ENCODE measurements at places on chromosomes 16 and 17.

DNA sequence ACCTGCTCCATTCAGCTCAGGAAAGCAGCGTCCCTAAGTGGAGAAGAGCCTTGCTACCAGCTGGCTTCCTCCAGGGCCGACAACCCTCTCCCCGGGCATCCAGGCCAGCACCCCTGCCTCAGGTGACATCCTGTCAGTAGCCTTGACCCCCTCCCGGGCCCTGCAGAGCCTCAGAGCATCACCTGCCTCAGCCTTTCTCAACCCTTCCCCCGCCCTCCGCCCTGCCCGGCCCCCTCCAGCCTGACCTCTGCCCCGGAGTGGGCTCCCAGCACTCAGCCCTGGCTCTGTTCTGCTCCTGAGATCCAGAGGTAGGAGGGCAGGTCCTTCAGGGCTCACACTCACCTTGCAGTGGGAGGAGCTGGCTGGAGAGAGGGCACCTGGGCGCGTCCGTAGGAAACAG lies 73.8 kb upstream of the METRNL start:
- no peak for DNase-seq

DNA sequence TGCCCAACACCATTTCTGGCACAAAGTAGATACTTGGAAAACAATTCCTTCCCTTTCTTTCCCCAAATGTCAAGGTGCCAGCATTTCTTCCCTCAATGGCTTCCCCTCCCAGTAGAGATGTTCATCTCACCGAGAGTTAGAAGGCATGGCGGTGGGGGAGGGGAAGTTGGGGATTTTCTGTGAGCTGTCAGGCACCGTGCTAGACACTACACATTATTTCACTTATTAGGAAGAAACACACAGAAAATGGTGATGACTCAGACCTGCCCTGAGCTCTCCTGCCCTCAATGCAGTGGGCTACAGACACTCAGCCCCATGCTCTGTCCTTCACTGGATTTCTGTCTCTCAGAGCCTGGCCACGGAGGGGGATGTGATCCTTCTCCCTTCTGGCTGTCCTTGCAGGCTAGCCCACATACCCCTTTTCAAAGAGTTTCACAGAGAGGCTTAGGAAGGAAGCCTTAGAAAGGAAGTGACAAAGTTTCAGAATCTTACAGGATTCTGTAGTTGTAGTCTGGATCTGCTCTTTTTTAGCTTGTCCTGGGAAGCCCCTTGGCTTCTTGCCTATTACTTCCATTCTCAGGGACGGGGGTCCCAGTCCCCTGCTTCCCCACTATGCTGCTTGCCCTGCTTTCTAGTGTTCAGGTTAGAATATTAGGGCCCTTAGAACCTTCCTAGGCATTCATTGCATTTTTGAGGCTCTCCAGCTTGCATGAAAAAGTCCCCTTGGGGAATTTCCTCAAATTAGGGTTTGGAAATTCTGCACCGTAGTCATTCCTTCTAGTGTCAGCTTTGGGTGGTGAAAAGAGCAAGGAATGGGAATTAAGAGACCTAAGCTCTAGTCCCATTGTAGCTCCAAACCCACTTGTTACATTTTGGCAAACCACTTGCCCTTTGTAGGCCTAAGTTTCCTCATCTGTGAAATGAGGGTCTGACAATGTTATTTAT lies 12.2 kb upstream of the CCL5 start:
- DNase-seq, result peak; percentile 95

DNA sequence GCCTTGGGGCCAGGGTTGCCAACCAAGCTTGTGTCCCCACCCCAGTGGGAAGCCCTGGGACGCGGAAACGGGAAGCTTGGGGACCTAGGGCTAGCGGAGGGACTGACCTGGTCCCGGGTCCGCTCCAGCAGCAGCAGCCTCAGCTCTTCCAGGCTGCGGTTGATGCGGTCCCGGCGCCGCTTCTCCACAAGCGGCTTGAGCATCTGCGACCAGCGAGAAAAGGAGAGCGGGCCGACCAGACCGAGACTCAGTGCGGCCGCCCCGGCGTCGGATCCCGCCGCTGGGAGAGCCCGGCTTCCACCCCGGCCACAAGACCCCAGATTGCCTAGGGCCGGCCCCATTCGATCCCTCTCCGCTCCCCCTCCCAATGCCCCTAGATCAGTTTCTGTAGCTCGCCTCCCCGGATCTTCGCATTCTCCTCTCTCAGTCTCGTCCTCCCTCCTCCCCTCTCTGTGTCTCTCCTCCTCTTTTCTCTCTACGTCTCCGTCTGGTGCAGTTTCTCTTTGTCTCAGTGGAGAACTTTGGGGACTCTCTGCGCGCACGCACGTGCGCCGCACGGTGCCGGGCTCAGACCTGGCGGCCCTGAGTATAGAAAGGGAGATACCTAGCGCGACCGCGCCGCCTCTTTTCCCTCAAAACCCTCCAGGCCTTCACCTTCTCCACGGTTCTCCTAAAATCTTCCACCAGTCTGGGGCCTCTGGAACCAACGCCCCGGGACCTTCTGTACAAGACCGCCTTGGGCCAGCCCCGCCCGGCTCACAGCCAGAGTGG lies 797 bp downstream of the HES7 start:
- DNase-seq, result no peak

DNA sequence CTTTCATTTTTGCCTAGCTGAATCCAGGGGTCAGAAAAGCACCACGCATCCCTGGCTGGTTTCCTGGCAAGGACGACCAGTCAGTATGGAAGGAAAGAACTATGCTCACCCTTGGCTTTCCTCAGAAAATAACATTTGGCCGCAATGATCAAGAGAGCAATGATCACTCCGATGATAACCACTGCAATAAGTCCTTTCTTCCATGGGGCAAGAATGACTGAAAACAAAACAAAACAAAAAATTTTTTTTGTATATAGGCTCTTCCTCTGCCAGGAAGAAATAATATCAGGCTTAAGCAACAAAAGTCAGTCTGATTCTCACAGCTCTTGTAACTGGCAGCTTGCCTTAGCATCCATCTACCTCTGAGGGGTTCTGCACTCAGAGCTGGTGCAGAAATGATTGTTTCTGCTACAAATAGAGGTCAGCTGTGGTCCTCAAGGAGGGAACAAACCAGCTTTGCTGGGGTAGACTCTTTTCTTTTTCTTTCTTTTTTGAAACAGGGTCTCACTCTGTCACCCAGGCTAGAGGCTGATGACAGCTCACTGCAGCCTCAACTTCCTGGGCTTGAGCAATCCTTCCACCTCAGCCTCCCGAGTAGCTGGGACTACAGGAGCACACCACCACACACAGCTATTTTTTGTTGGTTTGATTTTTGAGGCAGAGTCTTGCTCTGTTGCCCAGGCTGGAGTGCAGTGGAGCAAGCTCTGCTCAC lies 35.7 kb downstream of the PECAM1 start:
- no peak for DNase-seq

DNA sequence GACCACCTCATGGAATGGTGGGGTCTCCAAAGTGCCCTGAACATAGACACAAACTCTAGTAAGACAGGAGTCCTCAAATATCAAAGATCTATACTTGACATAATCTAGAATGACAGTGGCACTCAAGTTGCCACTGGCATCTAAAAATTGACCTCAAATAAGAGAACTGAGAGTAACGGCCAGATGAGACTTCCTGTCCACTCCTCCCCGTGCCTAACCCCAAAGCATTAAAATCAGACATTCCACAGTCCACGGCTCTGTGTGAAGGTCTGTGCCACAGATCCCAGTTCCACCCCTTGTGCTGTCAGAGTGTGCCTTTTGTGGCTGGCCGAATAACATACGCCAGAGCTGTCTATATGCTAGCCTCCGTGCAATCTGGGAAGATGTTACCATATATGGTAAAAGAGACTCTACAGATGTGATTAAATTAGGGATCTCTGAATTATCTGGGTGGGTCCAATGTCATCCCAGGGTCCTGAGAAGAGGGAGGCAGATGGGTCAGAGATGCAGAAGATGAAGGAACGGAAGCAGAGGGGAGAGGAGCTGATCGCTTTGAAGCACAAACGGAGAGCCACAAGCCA lies 21.0 kb upstream of the EVPL start:
- no peak for DNase-seq

DNA sequence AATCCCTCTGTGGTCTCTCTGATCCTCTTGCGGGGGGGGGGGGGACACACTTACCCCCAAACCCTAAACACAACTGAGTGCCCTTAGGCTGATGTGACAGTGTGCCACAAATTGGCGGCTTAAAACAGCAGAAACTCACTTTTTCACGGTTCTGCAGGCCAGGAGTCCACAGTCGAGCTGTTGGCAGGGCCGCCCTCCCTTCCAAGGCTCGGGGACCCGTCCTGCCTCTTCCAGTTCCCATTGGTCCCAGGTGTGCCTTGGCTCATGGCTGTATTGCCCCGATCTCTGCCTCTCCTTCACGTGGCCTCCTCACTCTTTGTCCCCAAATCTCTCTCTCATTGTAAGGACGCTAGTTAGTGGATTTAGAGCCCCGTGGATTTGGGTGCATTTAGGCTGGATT lies 199.9 kb upstream of the CIBAR2 start:
- no peak for DNase-seq

- peak; percentile 40 for DNase-seq
Observed at GRCh38 chr17:1087381-1088241, 90.7 kb downstream of the TIMM22 start.

GRCh38 chr17:39018267-39019134 lies 51.3 kb upstream of the FBXO47 start:
- peak; percentile 65 for DNase-seq

DNA sequence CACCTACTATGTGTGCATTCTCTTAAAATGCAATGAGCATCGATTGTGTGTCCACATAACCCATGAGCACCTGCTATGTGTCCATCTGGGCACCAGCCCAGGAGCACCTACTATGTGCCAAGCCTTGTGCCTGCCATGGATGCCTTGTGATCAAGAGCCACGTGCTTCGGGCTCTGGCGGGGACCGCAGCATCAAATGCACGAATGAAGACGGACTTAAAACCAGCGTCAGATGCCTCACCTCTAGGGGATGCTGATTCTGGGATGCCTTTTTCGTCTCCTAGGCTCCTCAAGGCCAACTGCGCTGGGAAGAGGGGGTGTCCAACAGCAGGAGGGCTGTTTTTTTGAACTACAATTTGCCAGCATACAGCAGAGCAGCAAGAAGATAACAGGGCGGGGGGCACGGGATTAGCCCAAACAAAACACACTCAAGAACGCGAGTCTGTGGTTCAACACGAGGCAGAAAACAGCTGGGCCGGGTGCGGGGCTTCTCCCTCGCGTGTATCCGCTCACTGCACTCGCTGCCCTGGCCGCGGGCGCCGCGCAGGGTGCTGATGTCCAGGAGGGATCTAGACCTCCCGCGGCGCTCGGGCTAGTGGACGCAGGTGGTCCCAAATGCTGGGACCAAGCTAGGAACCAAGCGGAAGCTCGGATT lies 1.2 kb upstream of the GLIS2 start:
- no peak for DNase-seq

GRCh38 chr17:44170499-44171201 lies at the start of gene ASB16:
TSS of gene ASB16 (plus strand) at chr17:44170704. CDS start at chr17:44170790, 86 bp downstream.
- no peak for DNase-seq

DNA sequence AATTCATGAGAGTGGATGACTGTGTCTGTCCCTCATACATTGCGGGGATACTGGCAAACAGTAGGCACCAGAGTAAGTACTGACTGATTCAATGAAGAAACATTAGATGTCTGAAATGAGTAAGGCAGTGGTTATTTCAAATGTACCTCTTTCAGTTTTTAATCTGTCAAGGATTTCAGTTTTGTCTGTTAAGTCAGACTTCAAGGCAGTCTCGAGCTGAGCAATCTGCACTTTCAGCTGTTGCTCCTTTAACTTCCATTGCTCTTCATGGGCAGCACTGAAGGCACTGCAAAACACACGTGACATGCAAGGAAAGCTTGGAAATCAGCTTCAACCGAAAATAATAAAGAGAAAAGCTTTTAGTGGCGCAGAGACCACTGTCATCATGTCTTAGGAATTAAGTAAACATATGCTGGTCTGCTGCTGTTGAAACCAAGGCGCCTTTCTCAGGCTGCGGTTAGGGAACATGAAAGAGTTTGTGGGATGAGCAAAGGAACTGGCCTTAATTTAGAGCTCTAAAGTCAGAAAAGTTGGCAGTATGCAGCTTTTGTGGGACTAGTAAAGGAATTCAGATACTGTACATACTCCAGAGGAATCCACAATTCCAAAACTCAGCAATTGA lies 38.8 kb downstream of the RPGRIP1L start:
- DNase-seq, result no peak

- DNase-seq, result no peak
Observed at GRCh38 chr17:80445007-80445725, 30.2 kb downstream of the ENDOV start.

DNA sequence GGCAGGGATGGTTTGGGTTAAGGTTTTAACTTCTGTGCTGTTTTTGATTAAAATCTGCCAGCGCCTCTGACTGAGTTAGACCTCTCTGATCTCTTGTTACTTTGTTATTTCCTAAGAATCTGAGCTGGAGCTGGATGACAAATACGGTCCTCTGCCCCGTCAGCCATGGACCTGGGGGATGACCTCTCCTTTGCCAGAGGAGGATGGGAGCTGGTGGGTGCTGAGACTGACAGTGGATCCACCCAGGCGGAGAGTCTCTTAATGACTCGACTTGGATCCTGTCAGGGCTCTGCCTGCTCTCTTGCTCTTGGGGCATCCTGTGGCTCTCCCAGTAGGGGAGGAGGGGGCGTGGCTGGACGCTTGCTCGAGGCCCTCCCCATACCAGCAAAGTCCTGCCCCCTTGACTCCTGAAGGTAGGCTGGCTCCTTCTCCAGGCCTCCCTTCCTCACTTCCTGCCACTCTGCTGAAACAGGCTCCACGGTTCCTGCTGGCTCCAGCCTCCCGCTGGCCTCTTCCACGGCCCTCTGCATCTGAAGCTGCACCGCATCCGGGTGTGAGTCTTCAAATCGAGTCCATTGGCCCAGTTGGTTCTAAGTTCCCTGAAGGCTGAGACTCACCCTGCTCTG lies 24.8 kb upstream of the MAP3K14 start:
- no peak for DNase-seq

DNA sequence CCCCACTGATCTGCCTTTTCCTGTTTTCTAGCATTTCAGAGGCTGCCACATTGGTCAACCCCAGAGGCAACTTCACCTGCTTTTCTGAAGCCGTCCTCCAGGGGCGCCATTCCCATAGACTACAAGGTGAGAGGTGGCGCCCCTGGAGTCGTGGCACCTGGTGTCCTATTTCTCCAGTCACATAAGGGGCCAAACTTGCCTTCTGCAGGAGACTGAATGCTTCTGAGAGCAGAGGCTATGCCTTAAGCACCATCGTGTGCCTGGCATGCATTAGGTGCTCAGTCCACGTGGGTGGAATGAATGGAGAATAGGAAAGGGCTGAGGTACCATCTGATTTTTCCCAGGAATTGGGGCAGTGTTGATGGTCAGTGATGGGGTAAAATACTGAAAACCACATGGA lies 164.8 kb downstream of the HAPSTR1 start:
- peak; percentile 36 for DNase-seq

- no peak for DNase-seq
Observed at GRCh38 chr17:59004338-59005111, 102.2 kb downstream of the TRIM37 start.

- no peak for DNase-seq
Observed at GRCh38 chr17:79657861-79658810, 47.3 kb upstream of the RBFOX3 start.

GRCh38 chr16:17328932-17329331 lies 141.8 kb downstream of the XYLT1 start:
- DNase-seq, result no peak

GRCh38 chr16:83211711-83212110 lies 584.9 kb downstream of the CDH13 start:
- no peak for DNase-seq

GRCh38 chr16:23842137-23842600 lies 6.4 kb downstream of the PRKCB start:
- no peak for DNase-seq

GRCh38 chr17:29722411-29723198 lies 99.9 kb upstream of the CORO6 start:
- DNase-seq, result peak; percentile 91
